ENCODE measurements at places on chromosomes 3 and 15.

- no peak for DNase-seq
Measured at GRCh38 chr3:187929112-187929816, 184.0 kb upstream of the BCL6 start.

DNA sequence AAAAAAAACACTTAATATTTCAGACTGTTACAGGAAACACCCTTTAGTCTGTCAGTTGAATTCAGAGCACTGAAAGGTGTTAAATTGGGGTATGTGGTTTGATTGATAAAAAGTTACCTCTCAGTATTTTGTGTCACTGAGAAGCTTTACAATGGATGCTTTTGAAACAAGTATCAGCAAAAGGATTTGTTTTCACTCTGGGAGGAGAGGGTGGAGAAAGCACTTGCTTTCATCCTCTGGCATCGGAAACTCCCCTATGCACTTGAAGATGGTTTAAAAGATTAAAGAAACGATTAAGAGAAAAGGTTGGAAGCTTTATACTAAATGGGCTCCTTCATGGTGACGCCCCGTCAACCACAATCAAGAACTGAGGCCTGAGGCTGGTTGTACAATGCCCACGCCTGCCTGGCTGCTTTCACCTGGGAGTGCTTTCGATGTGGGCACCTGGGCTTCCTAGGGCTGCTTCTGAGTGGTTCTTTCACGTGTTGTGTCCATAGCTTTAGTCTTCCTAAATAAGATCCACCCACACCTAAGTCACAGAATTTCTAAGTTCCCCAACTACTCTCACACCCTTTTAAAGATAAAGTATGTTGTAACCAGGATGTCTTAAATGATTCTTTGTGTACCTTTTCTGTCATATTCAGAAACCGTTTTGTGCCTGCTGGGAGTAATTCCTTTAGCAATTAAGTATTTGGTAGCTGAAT, 17.9 kb downstream of the TMEM43 start:
- DNase-seq: no peak

- no peak for DNase-seq
Measured at GRCh38 chr3:117920253-117920898, 1114.3 kb downstream of the IGSF11 start.

- no peak for DNase-seq
Measured at GRCh38 chr3:182935803-182936202, 44.5 kb downstream of the DCUN1D1 start.

- DNase-seq: no peak
Measured at GRCh38 chr3:514192-514591, 317.6 kb downstream of the CHL1 start.

- peak; percentile 25 for DNase-seq
Measured at GRCh38 chr3:24242012-24242698, 252.5 kb downstream of the THRB start.

Data from right lung (tissue), 10 donors.